Hematopoietic multipotent progenitor cell treated with erythropoietin and hydrocortisone succinate and interleukin-3 and kit ligand, for 4 days (in vitro differentiated cells): ENCODE measurements at places on chromosomes 11 and 22.
A peak's percentile ranks its signal among the peaks of the same experiment; 100 is the strongest.

DNA sequence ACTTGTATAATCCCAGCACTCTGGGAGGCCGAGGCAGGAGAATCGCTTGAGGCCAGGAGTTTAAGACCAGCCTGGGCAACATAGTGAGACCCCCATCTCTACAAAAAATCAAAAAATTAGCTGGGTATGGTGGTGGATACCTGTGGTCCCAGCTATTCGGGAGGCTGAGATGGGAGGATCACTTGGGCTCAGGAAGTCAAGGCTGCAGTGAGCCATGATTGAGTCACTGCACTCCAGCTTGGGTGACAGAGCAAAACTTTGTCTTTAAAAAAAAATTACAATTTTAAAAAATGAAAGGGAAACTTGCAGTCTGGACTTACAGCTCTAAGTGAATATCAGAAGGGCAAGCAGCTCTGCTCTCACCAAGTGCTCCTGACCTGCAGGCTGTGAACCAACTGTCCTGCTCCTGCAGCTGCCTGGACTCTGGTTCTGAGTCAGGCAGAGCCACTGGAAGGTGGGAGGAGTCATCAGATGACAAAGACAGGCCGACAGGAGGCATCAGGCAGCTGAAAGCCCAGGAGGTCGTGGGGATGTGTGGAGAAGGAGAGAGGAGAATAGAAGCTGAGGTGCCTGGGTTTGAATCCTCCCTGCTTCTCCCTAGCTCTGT, 9.6 kb downstream of the SMTNL1 start:
- peak; percentile 32 for DNase-seq

DNA sequence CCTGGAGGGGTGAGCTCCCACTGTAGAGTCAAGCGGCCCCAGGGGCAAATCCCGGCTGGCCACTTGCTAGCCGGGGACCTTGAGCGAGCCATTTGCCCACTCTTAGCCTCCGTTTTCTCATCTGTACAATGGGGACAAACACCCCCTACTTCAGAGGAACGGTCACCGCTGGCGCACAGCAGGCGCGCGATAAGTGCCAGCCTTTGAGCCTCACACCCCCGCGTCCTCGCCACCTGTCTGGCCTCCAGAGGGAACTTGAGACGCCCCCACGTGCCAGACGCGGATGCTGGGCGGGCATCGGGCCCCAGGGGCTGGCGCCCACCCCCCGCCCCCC, 72.6 kb upstream of the TCF20 start:
- DNase-seq, result peak; percentile 24

DNA sequence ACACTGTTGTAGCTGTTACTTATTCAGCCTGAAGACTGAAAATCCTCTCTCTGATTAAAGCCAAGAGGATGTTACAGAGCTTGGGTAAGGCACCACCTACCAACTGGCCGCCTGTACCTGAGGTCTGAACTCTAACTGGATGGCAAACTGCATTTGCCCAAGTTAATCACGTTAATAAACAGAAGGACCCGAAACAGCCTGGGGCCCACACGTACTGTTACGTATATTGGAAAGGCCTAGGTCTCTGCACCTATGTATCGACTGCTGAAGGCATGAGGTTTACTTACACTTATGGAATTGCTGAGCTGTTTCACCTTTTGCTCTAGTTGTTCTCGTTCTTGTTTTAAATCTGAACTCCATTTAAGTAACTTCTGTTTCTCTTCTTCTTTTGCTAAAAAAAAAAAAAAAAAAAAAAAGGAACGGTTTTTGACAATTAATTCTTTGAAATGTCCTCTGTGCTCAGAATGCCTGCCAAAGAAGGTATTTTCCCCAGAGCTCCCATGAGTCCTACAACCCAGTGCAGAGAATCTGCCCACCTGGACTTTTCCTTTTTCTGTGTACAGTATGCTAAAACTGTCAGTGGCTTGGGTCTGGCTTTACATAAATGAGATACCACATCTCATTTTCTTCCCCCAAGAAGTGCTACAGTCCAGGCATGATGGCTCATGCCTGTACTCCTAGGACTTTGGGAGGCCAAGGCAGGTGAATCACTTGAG, 13.1 kb downstream of the LARGE2 start:
- DNase-seq, result no peak

GRCh38 chr11:8355416-8355742, 91.7 kb upstream of the LMO1 start:
- no peak for DNase-seq

GRCh38 chr11:92159931-92160330, 64.7 kb upstream of the FAT3 start:
- no peak for DNase-seq

DNA sequence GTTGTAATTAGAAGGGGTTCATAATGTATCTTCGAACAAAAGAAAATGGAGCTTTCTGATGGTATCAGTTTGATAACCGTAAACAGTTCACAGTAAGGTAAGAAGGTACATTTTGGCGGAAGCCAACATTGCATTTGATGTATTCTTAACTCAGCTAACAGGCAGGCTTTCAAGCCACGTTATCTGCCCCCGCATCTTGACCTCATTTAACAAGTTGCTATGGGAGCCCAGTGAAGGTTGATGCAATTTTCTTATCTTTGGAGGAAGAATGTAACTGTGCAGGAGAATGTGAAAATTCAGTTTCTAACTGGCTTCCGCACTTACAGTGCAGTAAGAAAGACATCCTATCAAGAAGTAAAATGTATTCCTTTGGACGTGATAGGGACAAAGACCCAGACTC, 110.6 kb downstream of the ETS1 start:
- DNase-seq, result peak; percentile 86

- no peak for DNase-seq
Observed at GRCh38 chr11:75802021-75802912, 12.7 kb upstream of the UVRAG start.

GRCh38 chr11:95999711-96000406, 76.0 kb upstream of the MTMR2 start:
- no peak for DNase-seq

GRCh38 chr11:49995565-49995964, 13.2 kb upstream of the OR4C12 start:
- peak; percentile 85 for DNase-seq

- DNase-seq, result no peak
Observed at GRCh38 chr11:119580081-119580480, 148.9 kb downstream of the NECTIN1 start.

DNA sequence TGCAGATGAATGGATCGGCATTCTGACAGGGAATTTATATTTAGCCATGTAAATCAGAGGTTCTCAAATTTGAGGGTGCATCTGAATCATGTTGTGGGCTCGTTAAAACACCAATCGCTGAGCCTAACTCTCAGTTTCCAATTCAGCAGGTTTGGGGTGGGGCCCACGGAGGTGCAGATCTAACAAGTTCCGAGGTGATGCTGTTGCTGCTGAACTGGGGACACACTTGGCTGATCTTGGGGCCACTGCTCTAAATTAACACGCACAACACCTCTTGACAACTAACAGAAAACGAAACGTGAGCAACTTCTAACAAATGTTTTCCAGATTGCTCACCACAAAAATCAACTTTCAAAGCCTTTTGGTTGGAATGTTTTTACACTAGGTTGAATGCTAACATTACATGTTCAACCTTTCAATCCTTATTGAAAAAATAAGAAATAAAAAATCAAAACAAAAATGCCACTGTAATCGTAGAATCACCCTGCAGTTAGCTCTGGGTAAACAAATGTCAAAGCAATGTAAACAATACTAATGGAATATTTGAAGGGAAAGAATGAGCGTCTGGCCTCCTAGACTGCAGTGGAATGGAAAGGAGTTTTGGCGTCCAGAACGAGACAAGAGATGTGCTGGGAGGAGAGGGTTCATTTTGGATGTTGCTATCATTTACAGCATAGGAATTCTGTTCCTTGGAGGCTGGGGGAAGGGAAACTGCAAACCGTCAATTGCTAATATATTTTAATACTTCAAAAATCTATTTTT, 68.3 kb upstream of the SLC6A5 start:
- no peak for DNase-seq

- DNase-seq, result peak; percentile 44
Observed at GRCh38 chr11:128687321-128687720, 6.6 kb upstream of the FLI1 start.

DNA sequence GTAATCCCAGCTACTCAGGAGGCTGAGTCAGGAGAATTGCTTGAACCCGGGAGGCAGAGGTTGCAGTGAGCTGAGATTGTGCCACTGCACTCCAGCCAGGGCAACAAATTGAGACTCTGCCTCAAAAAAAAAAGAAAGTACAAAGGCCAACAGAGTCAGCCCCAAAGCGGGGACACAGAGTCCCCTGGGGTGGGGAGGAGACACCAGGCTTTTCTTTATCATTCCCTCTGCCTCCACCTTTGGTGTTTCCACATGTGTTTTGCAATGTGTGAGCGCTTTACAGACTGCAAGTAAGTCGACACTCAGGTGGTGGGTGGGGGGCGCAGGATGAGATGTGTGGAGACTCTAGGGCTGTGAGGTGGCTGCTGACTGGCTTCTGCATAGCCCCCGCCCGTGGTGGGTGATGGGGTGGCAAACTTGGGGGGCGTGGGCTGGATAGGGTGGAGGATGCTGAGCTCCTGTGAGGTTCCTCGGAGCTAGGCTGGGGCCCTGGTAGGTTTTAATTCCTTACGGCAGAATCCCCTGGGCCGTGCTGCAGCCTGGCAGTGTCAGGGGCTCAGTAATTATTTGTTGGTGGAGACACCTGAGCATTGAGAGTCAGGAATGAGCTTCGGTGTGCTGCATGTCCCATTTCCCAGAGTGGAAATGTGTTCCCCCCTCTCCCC, 177.2 kb downstream of the CTTN start:
- DNase-seq, result no peak

DNA sequence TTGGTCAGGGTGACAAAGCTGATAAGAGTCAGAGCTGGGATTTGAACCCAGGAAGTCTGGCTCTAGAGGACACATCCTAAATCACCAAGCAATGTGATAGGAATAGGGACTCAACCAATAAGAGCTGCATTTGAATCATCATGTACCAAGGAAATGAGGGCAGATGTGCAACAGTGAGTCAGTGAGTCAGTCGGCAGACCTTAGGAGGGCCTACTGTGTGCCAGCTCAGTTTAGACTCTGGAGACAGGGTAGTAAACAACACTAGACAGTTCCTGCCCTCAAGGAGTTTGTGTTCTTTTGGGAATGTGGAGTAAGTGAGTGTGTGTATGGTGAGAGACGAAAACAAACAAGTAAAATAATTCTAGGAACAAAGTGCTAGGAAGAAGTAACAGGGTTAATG, 11.2 kb downstream of the IL10RA start:
- DNase-seq, result no peak

GRCh38 chr11:134119094-134119493, 50.2 kb downstream of the JAM3 start:
- no peak for DNase-seq

DNA sequence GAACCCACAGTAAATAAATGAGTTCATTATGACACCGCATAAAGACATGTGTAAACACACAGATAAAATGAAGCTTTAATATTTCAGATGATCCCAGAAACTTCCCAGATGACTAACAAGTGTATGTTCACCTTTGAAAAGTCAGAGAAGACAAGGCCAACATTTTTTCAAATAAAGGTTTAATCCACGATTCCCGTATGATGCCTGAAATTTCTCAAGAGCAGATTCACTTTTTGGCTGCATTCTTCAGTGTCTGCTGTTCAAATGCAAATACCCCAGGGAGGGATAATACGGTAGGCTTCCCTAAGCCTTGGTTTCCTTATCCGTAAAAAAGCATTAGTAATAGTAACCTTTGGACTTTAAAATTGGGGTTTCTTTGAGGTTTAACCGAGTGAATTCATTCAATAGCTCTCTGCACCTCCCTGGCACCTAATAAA, 62.5 kb downstream of the SYTL2 start:
- DNase-seq, result no peak

DNA sequence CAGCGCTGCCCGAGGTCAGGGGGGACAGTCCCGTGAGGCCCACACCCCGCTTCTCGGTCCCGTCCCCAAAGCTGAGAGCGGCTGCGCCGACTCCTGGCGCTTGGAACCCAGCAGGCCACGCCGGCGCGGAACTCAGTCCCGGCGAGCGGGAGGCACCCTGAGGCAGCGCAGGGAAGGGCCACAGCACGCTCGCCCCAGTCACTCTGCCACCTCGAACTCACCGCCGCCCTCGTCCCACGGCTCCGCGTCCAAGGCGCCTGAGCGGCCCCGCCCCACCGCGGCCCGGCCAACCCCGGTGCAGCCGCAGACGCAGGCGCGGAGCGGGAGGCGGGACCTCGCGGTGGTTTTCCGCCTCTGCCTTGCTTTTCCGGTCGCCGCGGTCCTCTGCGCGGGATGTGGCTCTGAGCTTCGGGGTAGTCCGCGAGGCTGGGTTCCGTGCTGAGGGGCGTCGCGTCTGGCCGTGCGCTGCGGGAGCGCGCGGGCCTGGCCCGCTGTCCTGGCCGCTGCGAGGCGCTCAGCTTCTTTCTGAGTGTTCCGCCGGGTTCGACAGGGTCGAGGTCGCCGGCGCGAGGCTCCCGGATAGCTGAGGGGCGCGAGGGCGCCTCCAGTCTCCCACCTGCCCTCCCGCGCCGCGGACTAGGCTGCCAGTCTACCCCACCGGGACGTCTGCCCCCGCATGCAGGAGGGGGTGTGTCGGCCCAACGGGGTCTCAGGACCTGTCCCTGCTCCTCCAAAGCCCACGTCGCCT, at the start of gene CDPF1:
Gene CDPF1, minus strand, starts transcription at position 259 of the 748 bp plus-strand sequence. CDS start 2,009 bp downstream, outside the sequence.
- peak; percentile 96 for DNase-seq

GRCh38 chr11:44351898-44352498, 42.1 kb upstream of the ALX4 start:
- DNase-seq, result peak; percentile 44

DNA sequence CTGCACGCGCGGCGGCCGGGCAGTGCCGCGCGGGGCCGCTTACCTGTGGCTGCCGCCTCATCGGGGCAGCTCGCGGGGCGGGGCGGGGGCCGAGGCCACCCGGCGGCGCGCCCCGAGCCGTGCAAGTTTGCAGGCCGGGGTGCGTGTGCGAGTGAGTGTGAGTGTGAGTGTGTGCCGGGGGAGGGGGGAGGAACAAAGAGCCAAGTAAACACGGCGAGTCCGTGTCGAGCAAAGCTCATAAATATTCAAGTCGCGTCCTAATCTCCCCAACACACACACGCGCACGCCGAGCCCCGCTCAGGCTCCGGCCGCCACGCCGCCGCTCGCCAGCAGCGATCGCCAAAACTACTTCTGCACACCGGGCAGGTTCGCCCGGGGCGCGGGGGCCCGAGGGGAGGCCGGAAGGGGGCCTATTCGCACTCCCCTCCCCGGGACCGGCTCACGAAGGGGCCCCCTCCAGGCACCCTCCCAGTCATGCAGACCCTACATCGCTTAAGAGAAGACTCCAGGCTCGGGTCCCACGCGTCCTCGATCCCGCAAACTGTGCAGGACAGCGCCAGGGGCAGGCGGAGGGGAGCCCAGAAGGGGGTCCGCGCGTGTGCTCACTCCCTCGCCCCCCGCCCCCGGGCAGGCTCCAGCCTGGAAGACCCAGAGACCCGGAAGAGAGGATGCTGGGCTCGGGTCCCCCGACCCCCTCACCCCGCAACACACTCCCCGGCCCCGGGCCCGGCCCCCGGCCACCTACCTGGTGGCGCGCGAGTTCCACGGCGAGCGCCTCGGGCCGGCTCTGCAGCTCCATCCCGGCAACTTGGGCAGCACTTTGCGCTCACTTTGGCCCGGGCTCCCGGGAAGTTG, 827 bp downstream of the PHF21B start:
- peak; percentile 30 for DNase-seq

GRCh38 chr11:88818978-88819377, 246.8 kb downstream of the GRM5 start:
- no peak for DNase-seq

- peak; percentile 35 for DNase-seq
Observed at GRCh38 chr22:36335621-36336020, 52.1 kb downstream of the MYH9 start.

GRCh38 chr22:39773976-39774539, 119.5 kb downstream of the ENTHD1 start:
- peak; percentile 48 for DNase-seq

GRCh38 chr11:134644476-134645456, 232.7 kb upstream of the B3GAT1 start:
- no peak for DNase-seq

GRCh38 chr11:113484223-113484622, 9.0 kb upstream of the DRD2 start:
- DNase-seq, result no peak
